ENCODE measurements at places on chromosomes 1 and 21.

DNA sequence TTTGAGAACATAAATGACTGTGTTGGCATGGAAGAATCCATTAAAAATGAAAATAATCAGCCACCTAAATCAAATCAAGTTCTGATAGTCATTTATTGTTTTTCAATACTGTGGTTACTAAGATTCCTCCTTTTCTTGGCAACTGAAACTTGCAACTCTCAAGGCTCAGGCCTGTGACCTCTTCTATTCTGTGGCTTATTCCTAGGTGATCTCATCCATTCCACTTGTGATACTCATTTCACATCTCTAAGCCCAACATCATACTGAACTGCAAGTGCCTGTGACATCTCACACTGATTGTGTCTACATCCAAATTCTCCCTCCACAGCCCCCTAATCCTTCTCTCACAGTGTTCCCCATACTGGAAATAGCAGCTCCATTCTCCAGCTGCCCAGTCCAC is 4.8 kb upstream of the ST6GALNAC5 start:
- no peak for DNase-seq

- no peak for DNase-seq
Observed at GRCh38 chr1:4268889-4269284, 368.8 kb upstream of the C1orf174 start.

DNA sequence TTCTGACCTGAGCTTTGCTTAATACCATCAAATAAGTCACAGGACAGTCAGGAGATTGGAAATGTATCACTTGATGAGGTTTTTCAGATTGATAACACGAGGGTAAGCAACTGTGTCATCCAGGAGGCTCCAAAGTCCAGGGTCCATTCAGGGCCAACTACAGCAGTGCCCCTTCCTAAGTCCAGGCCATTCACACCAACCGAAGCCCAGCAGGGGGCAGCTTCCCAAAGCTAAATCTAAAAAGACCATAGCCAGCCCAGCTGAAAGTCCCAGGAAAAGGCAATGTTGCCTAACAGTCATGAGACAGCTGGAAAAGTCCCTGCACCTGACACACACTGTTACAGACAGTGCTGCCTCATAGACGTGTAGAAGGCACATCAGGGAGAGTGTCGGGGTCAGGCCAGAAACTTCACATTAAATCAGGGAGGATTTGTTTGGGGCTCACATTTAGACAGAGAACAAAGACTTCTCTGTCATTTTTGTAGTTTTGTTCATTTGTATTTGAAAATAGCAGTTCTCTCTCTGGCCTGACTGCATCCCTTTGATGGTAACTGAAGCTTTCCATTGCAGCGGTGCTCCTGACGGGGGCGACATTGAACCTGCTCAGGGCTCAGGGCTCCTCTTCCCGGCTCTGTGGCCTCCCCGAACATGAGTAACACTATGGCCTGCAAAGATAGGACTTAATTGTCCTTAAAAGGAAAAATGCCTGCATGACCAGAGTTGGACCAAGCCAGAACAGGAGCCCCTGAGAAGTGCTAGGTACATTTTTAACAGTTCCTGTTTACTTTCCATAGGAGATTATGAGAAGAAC is 200.4 kb downstream of the NRIP1 start:
- peak; percentile 80 for DNase-seq

DNA sequence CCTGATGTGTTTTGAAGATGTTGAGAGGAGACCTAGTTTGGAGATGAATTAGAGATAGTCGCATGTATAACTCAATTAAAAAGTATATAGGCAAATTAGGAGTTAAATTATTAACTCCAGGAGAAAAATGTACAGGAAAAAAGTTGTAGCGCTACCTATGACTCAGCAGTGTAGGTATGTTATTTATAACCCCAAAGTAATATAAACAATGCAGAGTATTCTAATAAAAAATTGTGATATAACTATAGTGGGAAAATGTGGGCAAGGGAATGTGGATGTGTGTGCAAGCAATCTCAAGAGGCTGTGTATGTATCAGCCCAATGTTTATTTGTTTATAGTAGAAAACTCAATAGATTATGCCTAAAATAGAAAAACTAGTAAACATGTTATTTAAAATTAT is 144.5 kb downstream of the BRINP2 start:
- DNase-seq: peak; percentile 22

DNA sequence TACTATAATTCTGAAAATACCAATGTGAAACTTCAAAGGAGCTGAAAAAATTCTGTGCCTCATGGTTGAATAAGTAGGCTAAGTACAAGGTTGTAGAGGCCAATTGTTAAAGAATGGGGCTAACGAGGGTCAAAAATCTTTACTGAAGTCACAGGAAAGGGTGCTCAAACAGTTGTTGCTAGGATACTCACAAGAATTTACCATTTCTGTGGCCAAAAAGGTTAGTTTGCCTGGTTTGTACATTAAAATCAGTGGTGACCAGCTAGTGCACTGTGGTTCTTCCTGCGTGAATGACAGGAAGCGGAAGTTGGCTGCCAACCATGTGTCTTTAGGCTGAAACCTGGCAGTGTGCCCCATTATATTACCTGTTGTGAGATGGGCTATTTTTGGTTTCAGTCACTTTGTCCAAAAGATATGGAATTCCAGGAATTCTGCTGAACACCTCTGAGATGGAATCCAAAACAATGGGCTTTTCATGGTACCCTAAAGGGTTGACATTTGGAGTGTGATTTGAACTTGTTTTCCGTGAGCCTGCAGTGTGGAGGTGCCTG is 13.5 kb downstream of the MAP3K21 start:
- no peak for DNase-seq
